ENCODE measurements at places on chromosomes 5 and 9.

- DNase-seq, result no peak
Measured at GRCh38 chr5:169637549-169638121, 560 bp downstream of the DOCK2 start.

- no peak for DNase-seq
Measured at GRCh38 chr9:130191749-130192120, 19.5 kb downstream of the NCS1 start.

DNA sequence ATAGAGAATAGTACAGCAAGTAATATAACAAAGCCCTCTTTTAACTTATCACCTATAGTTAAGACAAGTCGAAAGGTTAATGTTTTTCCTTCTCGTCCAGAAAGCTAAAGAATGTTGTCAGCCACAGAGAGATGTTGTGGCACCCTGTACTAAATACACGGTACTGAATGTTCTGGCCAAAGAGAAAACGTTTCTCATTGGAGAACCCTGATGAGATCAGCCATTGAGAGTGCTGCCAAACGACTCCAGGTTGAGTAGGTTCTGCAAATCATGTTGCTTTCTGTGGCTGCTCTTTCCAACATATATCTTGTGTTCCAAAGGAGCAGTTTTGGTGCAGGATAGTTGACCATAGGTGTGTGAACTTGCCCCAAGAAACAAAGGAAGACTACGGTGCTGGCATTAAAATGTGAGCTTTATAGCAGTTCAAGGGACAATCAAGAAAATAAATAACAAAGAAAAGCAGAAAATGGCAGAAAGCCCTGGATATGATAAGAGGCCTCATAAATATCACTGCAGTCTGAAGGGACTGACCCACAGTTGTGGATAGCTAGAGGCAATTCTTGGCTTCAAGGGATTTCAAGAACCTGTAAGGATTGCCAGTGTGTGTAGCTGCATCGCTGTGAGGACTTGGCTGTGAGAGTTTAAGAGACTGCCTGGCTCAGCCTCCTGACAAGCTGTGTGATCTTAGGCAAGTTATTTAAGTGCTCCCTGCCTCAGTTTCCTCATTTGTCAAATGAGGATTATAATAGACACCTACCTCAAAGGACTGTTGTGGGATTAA, 102.7 kb downstream of the ARHGEF28 start:
- no peak for DNase-seq

DNA sequence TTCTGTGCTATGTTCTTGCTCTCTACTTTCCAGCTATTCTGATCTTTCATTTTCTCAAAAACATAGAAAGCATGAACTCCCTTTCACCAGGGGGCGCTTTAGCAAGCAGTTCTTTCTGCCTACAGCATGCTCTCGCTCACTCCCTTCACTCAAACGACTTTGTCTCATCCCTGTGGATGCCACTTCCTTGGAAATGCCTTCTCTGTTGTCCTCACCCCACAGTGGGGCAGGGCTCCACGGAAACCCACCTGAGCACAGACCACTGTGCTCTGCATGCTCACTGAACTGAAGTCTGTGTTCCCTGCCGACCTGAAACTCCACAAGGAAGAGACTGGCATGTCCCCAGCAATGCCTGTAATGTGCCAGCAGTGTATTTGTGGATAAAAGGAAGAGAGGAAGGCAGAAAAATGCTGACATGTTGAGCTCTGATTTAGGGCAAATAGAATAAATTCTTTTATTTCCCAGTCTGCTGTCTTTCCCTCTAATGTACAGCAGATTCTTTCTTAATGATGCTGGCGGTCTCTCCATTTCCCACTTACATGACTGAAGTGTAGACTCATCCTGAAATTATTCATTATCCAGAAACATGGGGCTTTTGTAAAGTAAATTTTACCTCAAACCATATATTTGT, 4.9 kb upstream of the ROR2 start:
- DNase-seq, result no peak

DNA sequence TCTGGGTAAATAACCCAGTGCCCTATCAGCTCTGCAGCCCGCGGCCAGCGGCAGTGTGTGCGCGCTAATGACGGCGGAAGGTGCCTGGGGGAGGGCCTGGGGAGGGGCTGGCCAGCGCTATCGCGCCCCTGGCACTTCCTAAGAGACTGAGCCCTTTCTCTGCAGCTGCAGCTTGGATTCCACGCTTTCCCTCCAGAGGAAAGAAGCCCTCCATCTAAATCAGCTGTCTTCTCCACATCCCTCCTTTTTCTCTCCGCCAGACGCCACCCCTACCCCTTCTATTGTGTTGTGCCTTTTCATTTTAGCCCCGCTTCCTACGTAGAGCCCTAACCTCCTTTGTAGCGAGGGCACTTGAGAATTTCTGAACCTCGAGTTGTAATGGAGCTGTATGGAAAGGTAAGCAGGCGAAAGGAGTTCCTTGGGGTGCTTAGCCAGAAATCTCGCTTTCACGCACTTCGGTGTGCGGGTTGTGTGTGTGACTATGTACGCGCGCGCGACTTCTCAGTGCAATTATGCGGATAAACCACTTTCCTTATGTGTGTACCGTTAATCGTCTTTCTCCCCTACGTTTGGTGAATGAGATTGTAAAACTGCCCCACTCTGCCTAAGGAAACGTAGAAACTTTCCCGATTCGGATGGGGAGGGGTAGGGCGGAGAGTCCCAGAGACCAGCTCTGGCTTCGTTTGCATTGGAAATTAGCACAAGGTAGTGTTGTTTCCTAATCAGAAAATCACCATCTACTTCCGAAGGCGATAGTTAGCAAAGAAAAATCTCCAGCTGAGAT, 664 bp upstream of the RAB3C start:
- DNase-seq, result peak; percentile 16
